ENCODE measurements at places on chromosomes 5 and 9.

DNA sequence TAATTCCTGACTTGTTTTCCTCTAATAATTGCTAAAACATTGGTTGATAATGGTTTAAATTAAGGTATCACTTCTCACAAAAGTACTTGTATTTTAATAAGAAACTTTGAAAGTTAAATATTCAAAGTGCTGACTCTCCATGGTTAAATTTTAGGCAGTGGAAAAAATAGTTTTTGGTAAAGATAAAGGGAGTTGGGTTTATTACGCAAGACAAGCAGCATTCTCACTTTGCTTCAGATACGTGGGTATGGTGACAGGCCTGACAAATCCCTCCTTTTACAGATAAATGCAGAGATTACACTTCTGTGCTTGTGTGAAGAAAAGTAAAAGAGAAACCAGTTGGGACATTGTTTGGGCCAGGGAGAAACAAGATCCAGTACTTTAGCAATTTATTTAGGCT, 14.5 kb upstream of the FAM170A start:
- DNase-seq, result no peak
- no peaks in the 10 kb centered on the region for H3K4me1 ChIP-seq
- no peaks in the 10 kb centered on the region for H3K36me3 ChIP-seq
- H3K27ac ChIP-seq, result no peak overlapping the region
- no peak overlapping the region for H3K4me3 ChIP-seq
- no peaks in the 10 kb centered on the region for H3K27me3 ChIP-seq

- no peak overlapping the region for H3K27ac ChIP-seq
- H3K36me3 ChIP-seq, result no peaks in the 10 kb centered on the region
- H3K4me1 ChIP-seq, result no peaks in the 10 kb centered on the region
- no peaks in the 10 kb centered on the region for H3K27me3 ChIP-seq
- H3K4me3 ChIP-seq, result no peak overlapping the region
Measured at GRCh38 chr9:16119261-16120230, 566.7 kb downstream of the CCDC171 start.

- H3K27me3 ChIP-seq, result no peaks in the 10 kb centered on the region
- H3K4me1 ChIP-seq, result no peaks in the 10 kb centered on the region
- no peak overlapping the region for H3K4me3 ChIP-seq
Measured at GRCh38 chr5:35160486-35161116, 69.7 kb downstream of the PRLR start.

DNA sequence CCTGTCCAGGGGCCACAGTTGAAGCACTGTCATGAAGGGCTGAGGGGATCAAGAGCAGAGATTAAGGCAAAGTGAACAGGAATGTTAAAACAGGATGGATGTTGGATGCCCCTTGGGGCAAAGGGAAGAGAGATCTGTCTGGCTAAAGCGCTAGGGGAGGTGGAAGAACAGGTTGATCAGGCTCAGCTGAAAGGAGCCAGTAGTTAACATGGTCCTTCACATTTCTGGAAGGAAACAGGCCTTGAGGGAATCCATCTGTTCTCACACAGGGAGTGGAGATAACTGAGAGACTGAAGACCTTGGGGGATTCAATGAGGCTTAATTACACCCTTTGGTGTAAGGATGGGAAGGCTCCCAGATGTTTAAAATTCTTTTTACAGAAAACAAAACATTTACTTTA, 5.8 kb downstream of the HAPLN1 start:
- H3K27me3 ChIP-seq, result no peaks in the 10 kb centered on the region
- no peak overlapping the region for H3K27ac ChIP-seq
- H3K4me3 ChIP-seq, result no peak overlapping the region
- no peaks in the 10 kb centered on the region for H3K36me3 ChIP-seq
- peaks cover 9% of the 10 kb centered on the region for H3K4me1 ChIP-seq

DNA sequence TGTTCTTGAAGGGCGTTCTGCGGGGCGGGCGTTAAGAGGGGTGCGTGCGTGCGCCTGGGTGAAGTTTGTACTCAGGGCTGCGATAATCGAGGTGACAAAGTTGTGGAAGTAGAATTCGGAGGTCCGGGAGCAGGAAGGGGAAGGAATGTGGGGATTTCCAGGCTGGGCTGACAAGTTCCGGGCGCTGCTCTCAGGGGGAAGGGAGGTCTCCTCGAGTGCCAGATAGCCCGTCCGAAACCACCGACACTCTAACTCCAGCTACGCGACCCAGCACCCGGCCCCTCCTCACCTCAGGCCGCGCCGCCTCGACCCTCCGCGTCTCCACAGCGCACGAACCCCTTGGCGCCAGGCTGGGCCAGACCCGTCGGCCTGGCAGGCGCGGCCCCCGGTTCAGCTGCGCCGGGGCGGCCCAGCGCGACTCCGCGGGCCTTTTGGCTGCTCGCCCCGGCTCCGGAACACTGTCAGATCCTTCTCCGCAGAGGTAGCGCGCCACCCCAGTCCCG, at the start of gene IL6ST:
TSS of gene IL6ST (minus strand) at position 469 of the 503 bp plus-strand sequence. CDS start 18,685 bp downstream, outside the sequence.
- H3K36me3 ChIP-seq, result no peaks in the 10 kb centered on the region
- no peak within 1 kb of the TSS for H3K27ac ChIP-seq
- peak; percentile 77 for DNase-seq
- H3K4me1 ChIP-seq, result no peaks in the 10 kb centered on the region

DNA sequence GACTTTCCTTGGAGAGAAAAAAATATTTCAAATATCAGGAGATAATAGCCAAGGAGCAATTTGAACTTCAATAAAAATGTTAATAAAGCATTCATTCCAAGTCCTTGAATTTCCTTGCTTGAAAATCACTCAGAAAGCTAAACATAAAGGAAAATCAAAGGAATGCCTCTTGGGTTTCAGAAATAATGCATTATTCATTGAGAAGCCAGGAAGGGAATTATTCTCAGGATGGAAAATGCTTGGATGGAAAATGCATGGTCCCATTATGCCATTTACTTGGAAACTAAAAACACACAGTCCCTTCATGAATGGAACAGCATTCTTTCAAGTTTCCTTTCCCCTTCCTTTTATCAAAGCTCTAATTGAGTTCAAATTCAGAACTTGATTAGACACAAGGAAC, 160.9 kb downstream of the LPAR1 start:
- no peak overlapping the region for H3K4me3 ChIP-seq
- no peak for DNase-seq
- no peaks in the 10 kb centered on the region for H3K36me3 ChIP-seq
- H3K4me1 ChIP-seq, result peaks cover 6% of the 10 kb centered on the region

DNA sequence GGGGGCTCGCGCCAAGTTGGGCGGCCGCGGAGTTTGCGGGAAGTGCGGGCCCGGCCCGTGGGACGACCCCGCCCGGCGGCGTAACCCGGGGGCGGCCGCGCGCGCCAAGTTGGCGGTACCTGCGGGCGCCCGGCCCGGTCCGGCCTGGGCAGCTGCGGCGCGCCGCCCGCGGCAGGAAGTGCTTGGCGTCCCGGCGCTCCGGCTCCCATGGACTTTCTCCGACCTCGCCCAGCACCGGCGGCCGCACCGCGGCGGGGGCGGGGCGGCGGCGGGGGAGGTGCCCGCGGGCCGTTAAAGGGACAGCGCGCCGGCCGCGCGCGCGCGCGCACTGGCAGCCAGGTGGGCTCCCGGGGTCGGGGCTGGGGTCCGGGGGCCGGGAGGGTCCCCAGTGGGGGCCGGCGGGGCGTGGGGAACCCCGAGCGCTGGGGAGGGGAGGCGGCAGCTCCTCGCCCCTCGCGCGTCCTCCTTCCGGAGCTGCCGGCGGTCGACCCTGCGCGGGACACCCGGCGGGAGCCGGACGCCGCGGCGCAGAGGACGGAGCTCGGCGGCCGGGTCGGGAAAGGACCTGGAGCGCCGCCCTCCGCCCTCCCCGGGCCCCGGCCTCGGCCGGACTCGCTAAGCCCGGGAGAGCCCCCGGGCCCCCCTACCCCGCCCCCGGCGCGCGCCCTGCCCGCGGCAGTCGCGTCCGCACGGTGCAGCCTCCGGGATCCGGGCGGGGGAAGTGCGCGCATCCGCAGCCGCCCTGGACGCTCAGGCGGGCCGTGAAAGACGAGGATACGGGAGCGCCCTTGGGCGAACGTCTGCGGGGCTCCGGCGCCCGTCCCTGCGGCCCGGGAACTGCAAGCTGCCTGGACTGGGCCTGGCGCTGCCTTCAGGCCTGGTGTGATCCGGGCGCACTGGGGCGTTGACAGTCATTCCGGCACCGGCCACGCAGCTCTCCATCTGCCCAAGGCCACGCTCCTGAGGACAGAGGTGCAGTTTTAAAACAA, at the start of gene NACC2:
TSS of gene NACC2 (minus strand) at position 220 of the 989 bp plus-strand sequence. CDS start 44,768 bp downstream, outside the sequence.
- DNase-seq, result no peak
- no peaks in the 10 kb centered on the region for H3K36me3 ChIP-seq
- H3K4me1 ChIP-seq, result no peaks in the 10 kb centered on the region

DNA sequence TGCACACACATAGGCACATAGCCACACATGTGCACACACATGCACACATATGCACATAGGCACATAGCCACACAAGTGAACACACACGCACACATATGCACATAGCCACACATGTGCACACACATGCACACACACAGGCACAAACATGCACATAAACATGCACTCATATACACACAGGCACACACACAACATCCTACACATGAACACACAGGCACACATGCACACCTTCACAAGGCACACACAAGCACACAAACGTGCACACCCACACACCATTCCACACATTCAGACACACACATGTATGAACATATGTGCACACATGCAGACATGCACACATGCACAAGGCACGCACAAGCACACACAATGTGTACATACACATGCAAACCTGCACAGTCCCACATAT, 484.7 kb downstream of the IRX1 start:
- no peak for DNase-seq
- H3K36me3 ChIP-seq, result no peaks in the 10 kb centered on the region
- no peaks in the 10 kb centered on the region for H3K4me1 ChIP-seq
- H3K27ac ChIP-seq, result no peak overlapping the region

- H3K4me1 ChIP-seq, result no peaks in the 10 kb centered on the region
- H3K4me3 ChIP-seq, result no peak overlapping the region
- no peak for DNase-seq
Measured at GRCh38 chr5:33067291-33067690, 356.2 kb downstream of the NPR3 start.

GRCh38 chr5:171168171-171168570, 140.9 kb upstream of the TLX3 start:
- H3K4me3 ChIP-seq, result no peak overlapping the region
- H3K27ac ChIP-seq, result no peak overlapping the region
- DNase-seq, result no peak
- no peaks in the 10 kb centered on the region for H3K27me3 ChIP-seq
- no peaks in the 10 kb centered on the region for H3K36me3 ChIP-seq

GRCh38 chr9:31536471-31536870, 848.0 kb upstream of the ACO1 start:
- no peak overlapping the region for H3K27ac ChIP-seq
- H3K27me3 ChIP-seq, result no peaks in the 10 kb centered on the region
- H3K4me3 ChIP-seq, result no peak overlapping the region
- no peaks in the 10 kb centered on the region for H3K4me1 ChIP-seq
- H3K36me3 ChIP-seq, result no peaks in the 10 kb centered on the region
- DNase-seq, result no peak

- H3K4me3 ChIP-seq, result no peak overlapping the region
- H3K4me1 ChIP-seq, result no peaks in the 10 kb centered on the region
- no peak for DNase-seq
- no peaks in the 10 kb centered on the region for H3K36me3 ChIP-seq
Measured at GRCh38 chr5:60338846-60339245, 361.1 kb downstream of the DEPDC1B start.

DNA sequence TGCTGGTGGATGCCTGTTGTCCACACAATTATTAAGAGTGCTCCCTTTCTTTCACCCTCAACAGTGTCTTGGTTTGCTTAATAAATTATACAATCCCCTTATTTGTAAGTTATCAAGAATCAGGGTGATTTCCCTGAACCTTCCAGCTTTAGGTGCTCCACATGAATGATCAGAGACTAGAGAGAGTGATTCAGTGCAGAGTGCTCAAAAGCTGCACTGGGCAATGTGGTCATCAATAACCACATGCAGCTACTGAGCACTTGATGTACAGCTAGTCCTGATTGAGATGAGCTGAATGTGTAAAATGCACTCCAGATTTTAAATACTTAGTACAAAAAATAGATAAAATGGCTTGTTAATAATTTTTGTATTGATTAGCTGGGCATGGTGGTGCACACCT, 76.8 kb upstream of the TRIO start:
- H3K4me1 ChIP-seq, result no peaks in the 10 kb centered on the region
- no peak overlapping the region for H3K27ac ChIP-seq
- no peak overlapping the region for H3K4me3 ChIP-seq
- no peaks in the 10 kb centered on the region for H3K36me3 ChIP-seq
- no peaks in the 10 kb centered on the region for H3K27me3 ChIP-seq
- DNase-seq, result no peak

DNA sequence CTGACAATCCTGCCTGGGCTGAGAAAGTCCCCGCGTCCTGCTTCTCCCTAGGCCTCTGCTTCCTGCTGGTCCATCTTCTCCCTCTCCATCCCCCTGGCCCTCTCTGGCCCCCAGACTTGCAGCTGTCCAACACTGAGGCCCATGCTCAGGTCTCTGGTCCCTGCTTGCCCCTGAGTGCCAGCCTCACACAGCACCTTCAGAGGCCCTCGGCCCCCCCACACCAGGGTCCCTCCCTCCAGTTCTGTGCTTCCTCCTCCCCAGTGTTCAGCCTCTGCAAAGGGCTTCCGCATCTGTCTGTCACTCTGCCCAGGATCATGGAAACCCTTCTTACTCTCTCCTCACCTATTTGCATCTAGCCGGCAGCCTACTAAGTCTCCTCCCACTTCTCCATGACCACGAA, 62.4 kb upstream of the CTSL start:
- H3K36me3 ChIP-seq, result peaks cover 79% of the 10 kb centered on the region
- no peaks in the 10 kb centered on the region for H3K4me1 ChIP-seq
- H3K4me3 ChIP-seq, result no peak overlapping the region
- peak; percentile 24 for DNase-seq
- H3K27me3 ChIP-seq, result no peaks in the 10 kb centered on the region

- H3K27me3 ChIP-seq, result no peaks in the 10 kb centered on the region
- DNase-seq, result no peak
- no peaks in the 10 kb centered on the region for H3K36me3 ChIP-seq
- H3K4me1 ChIP-seq, result no peaks in the 10 kb centered on the region
Measured at GRCh38 chr9:120886490-120886967, 9.5 kb upstream of the PHF19 start.

DNA sequence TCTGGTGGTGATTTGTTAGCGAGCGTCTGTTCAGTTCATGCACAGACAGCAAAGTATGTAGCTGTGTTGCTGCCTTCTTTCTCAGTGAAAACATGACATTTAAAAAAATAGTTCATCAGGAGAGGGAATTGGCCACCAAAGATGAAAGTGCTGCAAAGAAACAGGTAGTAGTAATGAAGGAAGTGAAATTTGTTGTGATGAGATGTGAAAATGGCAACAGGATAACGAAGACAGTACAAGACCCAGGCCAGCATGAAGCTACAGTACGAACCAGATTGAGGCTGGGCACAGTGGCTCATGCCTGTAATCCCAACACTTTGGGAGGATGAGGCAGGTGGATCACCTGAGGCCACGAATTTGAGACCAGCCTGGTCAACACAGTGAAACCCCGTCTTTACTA, 136.0 kb downstream of the SMARCA2 start:
- no peak overlapping the region for H3K4me3 ChIP-seq
- H3K36me3 ChIP-seq, result peaks cover 4% of the 10 kb centered on the region
- DNase-seq, result no peak
- H3K27ac ChIP-seq, result no peak overlapping the region

DNA sequence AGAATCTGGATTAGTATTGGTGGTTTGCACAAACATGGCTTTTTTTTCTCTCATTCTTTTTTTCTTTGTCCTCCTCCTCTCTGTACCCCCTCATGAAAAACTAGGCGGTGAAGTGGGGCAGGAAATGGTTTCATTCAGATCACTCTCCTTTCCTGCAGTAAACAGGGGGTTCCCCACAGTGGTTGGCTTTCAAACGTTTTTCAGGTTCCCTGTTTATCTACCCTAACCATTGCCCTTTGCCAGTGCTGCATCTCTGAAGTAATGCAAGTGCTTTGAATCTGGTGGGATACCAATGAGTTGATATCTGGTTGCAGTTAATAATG, 29.8 kb downstream of the NR4A3 start:
- H3K4me1 ChIP-seq, result no peaks in the 10 kb centered on the region
- no peaks in the 10 kb centered on the region for H3K27me3 ChIP-seq
- no peak overlapping the region for H3K27ac ChIP-seq

Measured in H9 (cell line).